ENCODE measurements at places on chromosomes 3 and 15.
A peak's percentile ranks its signal among the peaks of the same experiment; 100 is the strongest.

DNA sequence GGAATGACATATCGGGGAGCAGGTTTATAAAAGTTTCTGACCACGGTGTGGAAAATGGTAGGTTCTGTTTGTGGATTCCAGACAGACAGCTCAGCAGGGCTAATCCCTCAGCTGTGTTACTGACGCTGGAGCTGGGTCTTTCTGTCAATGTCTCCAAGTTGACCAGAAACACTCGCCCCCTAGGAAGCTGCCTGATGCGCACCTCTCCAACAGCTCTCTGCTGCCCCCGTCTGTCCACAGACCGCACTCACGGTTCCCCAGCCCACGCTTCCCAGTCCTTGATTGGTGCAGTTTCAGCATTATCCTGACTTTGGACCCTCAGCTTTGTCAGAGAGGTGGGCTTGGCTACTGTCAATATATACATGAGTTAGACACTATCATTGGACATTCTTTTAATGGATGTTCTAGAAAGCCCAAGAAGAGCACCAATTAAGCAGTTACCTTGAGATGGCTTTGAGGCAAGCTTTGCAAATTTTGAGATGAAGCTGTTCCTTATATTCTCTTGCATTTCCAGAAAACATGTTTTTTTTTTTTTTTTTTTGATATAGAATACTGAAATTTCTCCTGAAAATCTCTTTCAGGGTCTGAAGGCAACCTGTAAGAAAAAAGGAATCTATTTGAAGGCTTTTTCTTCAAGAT lies 98.9 kb upstream of the TBC1D5 start:
- DNase-seq, result peak; percentile 37

DNA sequence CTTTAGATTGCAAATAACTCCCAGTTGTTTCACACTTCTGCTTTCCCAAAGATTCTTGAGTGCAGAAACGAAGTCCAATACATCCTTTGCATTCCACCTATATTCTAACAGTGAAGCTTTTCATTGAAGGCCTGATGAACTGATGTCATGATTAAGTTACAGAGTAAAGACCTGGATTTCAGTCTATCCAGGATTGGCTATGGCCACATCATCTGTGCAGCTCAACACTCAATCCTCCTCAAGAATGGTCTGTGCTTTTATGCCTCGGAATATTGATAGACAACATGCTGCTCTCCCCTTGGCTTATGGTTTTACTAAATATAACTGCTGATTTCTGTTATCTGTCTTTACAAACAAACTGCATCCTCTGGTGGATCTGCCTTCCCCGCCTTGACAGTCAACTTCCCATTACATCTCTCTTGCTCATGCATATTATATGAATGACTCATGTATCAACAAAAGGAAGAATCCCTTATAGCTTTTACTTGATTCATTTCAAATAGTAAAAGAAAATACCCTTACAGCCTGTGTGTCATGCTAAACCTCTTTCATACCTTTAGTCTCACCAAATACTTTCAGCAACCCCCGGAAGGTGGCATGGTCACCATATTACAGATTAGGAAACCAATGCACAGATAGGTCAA lies 59.5 kb downstream of the SCN11A start:
- no peak for DNase-seq

DNA sequence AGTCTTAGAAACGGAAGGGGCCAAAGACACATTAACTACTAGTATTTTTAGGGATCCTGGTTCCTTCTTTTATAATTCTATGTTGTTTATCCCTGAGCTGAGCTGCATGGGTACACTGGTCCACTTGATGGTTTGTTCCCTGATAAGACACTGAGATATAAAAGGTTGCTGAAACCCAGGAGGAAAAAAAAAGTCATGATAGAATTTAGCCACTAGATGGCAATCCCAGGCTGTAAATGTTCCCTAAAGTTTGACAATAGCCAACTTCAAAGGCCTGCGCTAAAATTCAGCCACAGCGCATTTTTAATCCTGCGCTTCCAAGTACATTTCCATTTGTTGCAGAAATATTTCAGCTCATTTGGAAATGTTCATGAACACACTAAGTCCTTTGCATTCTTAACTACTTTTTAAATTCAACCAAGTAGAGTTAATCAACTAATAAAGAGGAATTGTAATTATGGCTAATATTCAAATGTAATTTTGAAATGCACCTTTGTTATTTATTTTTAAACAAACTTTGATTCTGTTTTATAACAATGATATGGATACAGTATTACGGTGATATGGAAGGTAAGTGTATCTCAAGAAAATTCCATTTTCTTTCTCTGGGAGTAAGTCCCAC lies 249.3 kb upstream of the FEZF2 start:
- DNase-seq, result no peak

- no peak for DNase-seq
Observed at GRCh38 chr3:149967086-149967685, 3.5 kb downstream of the PFN2 start.

DNA sequence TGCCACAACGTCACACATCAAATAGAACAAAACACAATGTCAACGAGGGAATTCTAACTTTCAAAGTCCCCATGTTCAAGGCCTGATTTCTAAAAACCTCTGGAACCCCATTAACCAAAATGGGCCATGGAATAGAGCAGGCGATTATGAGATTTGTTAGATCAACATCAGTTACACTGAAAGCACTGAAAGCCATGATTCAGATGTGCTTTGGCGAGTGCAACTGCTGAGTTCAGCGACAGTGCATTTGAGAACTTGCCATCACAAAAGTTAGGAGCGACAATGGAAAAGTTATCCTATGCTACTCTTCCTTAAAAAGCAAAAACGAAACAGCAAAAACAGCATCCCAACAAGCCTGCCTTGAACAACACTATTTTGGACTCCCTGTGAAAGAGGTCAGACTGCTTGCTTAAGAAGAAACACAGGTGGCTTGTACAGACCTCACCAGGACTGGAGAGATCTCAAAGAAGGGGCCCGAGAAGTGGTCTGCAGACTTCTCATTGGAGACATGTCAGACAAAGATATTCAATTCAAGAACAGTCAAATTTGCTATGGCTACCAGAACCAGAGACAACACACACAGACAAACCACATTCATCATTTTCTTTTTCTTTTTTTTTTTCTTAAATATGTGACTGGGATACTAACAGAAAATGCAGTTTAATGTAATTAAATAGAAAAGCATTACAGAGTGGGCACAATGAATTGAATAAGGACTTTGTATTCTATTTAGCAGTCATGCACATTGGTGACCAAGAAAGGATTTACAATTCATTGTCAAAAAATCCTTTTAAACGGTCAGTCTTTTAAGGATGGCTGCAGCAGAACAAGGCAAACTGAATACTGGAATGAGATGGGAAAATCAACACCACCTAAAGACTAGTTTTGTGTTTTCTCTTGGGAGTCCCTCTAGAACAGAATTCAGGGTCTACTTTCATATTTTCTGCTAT lies 20.9 kb downstream of the UQCC5 start:
- no peak for DNase-seq

DNA sequence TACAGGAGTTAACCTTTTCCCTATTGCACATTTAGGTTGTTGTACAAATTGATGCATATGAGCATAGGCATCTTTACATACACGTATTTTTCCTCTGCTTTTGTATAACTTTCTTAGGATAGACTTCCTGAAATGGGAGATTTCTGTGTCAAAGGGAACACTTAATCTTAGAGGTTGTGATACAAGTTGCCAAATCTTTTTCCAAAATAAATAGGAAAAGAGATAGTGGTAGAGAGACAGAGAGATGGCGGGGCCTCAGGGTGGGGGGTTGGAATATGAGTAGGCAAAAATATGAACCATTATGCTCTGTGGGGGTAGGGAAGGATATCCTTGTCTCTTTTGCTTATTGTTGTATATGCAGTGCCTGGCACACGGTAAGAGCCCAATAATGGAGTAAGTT lies 70.7 kb upstream of the UBE2E1 start:
- DNase-seq, result no peak

- DNase-seq, result no peak
Observed at GRCh38 chr3:150069633-150070032, 98.9 kb upstream of the PFN2 start.

DNA sequence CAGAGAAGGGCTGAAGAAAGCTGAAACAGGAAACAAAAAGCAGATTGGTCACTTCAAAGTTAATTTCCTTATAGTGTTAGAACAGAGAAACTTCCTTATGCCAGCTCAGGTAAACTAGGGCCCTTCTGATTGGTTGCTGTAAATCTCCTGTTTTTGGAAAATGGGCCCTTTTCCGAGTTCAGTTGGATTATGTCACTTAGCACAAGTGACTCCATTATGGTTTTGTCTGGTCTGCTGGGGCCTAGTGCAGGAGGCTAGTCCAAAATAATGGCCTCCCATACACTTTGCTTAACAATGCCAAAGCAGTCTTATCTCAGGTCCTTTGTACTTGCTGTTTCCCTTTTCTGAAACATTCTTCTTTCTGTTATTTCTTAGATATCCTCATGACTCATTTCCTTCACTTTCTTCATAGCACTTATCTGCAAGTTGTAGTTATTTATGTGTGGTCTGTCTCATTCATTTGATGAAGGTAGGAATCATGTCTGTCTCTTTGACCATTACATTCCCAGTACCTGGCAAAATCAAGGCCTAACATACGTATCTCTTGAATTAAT lies 7.7 kb upstream of the DCP1A start:
- no peak for DNase-seq

- no peak for DNase-seq
Observed at GRCh38 chr3:36166477-36166876, 213.8 kb upstream of the STAC start.

GRCh38 chr3:127217596-127218453 lies 24.9 kb downstream of the PRR23E start:
- DNase-seq, result no peak

DNA sequence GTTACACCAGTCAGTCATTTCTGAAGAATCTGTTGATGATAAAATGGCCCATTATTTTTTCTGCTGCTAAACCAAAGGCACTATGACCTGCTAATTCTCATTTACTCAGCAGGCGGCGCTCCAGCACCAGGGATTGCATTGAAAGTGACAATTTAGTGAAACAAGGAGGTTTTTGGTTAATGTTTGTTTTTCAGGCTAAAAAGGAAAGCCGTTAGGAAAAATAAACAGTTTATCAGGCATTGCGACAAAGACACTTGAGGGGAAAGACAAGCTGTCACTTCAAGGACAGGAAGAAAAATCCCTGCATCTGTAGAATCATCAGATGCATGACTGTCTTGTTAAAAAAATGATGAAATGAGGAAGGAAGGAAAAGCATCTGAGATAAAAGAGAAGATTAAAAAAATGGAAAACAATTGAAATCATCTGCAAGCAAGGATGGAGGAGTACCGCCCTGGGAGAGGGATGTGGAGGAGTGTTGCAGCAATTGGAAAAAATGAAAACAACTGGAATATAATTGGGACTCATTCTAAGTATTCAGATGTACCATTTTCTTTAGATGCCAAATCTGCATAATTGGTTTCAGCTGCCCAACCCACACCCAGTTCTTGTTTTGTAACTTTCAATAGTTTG lies 54.0 kb downstream of the NR1D2 start:
- DNase-seq, result peak; percentile 74

- no peak for DNase-seq
Observed at GRCh38 chr3:73473898-73474416, 150.8 kb downstream of the PDZRN3 start.

GRCh38 chr3:107366766-107367165 lies 10.5 kb upstream of the CCDC54 start:
- no peak for DNase-seq

DNA sequence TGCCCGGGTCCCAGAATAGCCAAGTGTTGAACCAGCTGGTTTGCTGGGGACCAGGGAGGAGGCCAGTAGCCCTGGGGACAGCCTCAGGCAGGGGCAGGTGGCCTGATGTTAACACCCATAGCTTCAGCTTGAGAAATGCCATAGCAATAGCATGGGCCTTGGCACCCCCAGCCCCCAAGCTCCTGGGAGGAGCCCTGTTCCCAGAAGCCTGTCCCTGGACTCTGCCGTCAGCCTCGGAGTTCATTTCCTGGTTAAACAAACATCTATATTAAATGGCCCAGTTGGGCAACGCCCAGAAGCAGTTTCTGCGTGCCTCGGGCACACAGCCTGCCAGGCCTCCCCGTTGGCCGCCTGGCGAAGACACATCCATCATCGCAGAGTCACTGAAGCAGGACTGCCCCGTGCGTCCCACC lies 58.2 kb downstream of the FGD5 start:
- peak; percentile 84 for DNase-seq

DNA sequence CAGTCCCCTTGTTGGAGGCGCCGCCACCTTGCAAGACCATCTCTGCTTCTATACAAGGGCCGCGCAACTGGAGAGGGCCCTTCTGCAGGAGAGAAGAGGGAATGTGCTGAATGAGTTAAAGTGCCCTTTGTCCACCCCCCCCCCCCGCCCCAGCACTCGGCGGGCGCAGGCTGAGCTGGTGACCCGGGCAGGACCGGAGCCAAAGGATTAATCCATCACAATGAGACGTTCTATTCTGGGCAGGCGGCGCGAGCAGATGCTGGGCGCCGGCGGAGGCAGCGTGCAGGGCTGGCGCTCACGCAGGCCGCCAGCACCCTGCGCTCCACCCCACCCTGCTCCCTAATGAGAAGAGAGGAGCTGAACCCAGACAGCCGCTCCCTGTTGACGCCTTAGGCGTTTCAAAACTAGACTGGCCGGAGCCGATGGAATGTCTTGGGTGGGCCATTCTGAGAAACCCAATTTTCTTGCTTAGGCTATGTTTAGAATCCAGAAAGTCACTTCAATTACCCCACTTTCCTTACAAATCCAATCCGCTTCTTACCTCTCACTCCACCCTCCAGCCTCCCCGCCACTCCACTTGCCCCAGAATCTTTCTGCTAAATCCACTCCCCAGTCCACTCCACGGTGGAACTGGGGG lies 32.9 kb downstream of the GJD2 start:
- no peak for DNase-seq

DNA sequence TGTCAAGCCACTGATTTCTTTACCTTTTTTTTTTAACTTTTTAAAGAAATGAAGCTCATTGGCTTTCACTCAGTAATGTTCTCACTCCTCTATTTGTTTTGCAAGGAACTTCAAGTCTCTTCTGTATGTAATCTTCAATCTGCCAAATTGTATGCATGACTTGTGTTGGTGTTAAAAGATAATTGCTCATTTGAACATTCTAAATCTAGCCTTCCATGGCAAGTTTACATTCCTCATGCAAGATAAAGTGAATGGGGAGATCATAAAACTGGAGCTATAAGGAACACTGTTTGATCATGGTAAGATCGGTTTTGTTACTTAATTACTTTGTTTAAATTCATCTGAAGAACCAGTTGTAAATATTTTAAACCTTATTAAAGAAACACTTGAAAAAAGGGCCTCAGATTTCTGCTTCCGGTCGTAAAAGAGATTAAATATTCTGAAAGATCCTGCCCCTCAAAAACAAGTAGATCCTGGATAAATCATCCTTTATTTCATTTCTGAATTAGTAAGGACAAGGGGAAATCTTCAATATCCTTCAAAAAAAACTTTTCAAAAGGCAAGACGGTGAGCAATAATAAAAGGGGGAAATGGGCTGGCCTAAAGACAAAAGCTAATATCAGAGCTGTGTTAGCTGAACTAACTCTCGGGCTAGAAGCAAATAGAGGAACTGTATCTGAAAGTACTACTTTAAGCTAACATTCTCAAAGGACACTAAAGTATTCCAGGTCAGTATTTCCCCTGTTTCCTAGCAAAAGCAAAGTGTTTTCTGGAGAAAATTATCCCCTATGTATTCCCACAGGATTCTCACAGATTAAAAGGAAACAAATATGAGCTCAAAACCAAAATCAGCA lies 107.0 kb upstream of the ATP11B start:
- no peak for DNase-seq

- no peak for DNase-seq
Observed at GRCh38 chr3:38543586-38543985, 47.4 kb downstream of the EXOG start.

- no peak for DNase-seq
Observed at GRCh38 chr15:37057256-37057655, 43.1 kb downstream of the MEIS2 start.
